ENCODE measurements at places on chromosomes 7 and 10.
A peak's percentile ranks its signal among the peaks of the same experiment; 100 is the strongest.

GRCh38 chr7:53383131-53383530, 347.7 kb downstream of the POM121L12 start:
- DNase-seq = no peak

GRCh38 chr10:5476918-5477525, 22.3 kb downstream of the CALML5 start:
- no peak for DNase-seq

DNA sequence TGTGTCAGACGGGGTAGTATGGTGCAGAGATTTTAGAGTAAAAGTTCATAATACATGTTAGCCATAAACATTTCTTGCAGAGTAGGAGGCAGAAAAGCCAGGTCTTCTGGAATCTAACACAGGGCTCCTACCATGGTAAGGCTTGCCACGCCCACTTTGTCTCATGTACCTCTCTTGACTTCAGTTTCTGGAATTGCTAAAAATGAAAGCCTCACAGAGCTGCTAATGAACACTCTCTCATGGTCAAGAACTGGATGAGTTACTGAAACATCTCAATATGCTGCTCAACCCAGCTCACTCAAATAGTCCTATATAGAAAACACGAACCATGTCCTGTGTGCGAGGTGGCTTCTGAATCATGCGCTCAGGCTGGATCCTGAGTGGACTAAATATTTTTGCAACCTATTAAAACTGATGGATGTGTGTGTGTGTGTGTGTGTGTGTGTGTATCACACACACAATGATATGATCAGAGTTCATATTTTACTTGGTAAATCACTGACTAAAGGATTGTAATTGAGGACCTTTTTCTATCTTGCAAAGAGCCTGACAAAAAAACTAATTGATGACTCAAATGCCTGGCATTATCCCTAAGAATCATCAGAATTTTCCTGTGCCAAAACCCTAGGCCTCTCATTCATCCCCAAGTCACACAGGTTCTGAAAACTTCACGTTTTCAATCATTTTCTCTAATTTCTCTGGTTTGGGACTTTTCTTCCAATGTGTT, 1306.6 kb downstream of the XPNPEP1 start:
- no peak for DNase-seq

DNA sequence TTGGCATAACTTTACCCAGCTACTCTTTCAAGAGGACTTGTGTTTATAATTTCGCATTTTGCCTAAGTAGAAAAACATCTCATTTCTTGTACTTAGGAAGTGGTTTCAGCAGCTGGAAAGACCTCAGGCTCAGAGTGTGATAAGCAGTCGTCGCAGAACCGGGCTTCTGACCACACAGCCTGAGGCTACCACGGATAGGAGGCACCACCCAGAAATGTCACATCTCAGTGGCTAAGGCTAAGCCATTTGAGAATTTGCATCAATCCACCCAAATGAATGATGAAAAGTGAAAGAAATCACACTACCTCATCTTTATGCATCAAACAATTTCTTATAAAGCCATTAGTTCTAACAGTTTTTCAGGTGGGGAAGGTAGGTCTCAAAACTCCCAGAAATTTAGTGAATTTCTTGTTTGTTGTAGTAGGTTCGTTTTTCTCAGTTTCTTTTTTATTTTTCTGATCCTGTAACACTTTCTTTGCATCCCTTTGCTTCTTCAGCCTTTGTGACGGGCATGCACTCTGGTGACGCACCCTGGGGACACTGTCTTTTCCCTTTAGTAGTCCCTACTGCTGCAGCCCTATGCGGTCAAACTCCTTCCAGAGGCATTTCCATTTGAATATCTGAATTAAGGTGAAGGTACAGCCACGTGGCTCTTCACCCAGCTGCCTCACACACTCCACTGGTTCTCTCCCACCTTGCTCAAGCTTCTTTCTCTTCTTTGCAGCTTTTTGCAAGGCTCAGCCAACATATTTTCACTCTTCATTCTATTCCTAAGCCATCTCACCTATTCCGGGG, 68.5 kb downstream of the MAP3K8 start:
- DNase-seq = no peak

GRCh38 chr10:62048919-62049623, 147.6 kb downstream of the ARID5B start:
- peak; percentile 72 for DNase-seq

DNA sequence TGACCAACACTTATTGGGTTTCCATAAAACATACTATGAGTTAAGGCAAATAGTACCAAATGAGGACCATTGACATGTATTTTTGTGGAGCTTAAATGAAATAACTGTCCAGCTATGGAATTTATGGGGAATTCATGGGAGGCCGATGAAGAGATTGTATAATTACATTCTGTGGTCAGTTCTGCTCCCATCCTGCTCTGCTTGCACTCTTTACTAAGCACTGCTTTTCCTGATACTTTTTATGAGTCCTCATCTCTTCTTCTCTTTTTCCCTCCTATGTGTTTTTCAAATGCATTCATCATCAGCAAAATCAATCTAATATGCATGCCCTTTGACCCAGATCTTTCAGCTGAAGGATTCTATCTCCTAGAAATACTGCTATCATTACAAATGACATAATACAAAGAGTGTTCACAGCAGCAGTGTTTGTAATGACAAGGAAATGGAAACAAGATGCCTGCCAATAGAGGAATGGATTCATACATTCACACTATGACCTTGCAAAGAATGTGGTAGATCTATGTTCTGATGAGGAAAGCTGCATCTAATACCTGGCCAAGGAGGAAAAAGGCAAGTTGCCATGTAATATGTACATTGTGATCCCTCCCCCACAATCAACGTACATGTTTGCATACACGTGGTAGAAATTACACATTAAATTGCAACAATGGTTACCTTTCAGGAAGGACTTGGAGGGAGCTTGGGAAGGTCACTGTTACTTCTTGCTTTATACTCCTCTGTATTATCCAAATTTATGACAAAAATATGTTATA, 73.9 kb downstream of the PCGF5 start:
- no peak for DNase-seq

DNA sequence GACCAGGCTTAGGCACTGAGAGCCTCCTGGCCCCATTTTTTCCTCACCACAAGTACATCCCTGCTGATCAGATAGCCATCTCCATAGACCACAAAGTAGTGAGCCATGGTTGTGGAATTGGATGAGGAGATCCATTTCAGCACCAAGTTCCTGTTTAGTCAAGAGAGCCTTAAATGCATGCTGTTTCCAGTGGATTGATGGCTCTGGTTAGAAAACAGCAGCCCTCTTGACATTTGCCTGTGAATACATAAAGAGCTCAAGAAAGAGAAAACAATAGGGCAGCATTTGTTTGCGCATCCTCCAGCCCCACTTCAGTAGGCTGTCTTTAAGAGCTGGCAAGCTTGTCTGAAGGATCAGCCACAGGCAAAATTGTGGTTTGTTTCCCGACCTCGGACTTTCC, 251.2 kb downstream of the POU6F2 start:
- DNase-seq = no peak
